HuH-7.5 (cell line): ENCODE measurements at places on chromosomes 11 and 22.
A peak's percentile ranks its signal among the peaks of the same experiment; 100 is the strongest.

DNA sequence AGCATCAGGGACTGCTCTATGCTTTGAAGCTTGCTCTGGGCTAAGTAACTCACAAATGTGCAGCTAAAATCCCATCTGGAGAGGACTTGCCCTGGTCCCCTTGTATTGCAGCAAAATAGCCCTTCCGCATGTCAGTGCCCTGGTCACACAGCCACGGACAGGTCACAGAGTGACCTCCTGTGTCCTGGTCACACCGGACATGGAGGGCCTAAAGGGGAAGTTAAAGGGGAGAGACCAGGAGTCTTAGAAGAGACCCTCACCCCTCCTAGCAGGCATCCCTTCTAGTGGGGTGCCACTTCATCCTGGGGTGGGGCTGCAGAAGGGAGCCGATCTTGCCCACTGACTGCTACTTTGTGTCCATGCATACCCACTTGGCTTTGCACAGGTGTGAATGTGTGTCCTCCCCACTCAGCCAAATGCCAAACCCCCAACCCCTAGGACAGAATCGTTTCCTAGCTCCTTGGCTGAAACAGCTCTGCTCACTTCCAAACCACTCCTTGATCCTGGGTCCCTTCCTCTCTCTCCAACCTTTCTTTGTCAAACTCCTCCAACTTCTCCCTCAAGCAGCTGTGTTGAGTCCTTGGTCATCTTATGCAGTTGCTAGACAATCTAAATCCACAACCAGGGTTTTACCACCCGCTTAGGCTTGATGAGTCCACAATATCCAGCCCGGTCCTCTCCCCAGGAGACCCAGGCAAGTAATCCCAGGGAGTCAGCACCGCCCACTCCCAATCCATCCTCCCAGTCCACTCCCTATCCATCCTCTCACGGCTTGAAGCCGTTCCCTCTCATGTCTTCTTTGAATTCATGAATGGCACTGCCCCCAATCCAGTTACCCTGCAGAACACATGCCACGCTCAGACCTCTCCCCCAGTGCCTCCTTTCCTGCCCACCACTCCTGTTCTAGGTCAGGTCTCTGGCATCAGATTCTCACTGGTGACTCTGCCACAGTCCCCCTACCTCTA lies 3.3 kb upstream of the FXYD6 start:
- DNase-seq, result no peak

DNA sequence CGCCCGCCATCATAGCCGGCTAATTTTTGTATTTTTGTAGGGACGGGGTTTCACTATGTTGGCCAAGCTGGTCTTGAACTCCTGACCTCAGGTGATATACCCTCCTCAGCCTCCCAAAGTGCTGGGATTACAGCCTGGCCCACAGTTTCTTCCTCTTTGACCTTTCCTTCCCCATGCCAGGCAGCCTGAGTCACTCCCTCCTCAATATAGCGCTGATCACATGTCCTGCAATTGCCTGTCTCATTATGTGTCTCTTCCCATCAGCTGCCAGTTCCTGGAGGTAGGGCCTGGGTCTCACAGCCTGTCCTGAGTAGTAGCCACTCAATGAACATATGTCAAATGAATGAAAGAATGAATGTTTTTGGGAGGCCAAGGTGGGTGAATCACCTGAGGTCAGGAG lies 43.0 kb upstream of the CCDC134 start:
- DNase-seq, result no peak

GRCh38 chr11:62889484-62890437 lies 9.1 kb downstream of the SLC3A2 start:
- DNase-seq, result peak; percentile 73

DNA sequence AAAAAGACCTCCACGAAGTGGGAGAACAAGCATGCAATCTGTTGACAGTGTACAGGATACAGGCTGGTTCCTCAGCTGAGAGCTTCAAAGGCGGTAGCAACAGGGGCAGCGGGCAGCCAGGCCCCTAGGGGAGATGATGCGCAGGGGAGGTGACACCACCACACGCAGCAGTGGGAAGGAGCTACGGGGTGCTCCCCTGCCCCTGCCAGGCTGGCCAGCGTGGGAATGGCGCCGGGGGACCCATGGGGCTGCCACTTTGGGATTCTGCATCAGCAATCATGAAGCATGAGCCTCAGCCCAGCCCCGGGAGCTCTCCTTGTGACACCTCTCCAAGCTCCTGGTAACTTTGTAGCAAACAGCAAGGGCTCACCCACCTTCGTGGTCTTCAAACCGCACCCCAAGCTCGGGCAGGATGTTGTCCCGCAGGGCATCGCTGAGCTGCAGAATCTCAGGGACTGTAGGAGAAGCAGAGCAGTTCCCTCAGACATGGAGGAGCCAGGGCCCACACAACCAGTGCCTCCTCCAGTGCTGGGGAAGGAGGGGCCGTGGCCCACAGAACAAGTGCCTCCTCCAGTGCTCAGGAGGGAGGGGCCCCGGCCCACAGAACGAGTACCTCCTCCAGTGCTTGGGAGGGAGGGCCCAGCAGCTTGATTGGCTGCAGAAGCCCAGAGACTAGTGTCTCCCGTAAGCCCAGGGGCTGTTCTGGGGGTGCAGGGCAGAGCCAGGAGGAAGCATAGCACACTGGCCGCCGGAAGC lies 14.6 kb upstream of the NAP1L4 start:
- no peak for DNase-seq

- no peak for DNase-seq
Measured at GRCh38 chr11:123110397-123110796, 48.5 kb upstream of the HSPA8 start.
